ENCODE measurements at places on chromosomes 3 and 15. TPM values are rescaled to one million over a fixed set of nuclear protein-coding genes. Genes with fewer than 3 reads are reported as not detected.
A peak's percentile ranks its signal among the peaks of the same experiment; 100 is the strongest.

Gene PIK3CB
- total RNA-seq = 13.4 TPM

GRCh38 chr15:43260011-43260615, 6.6 kb downstream of the TGM5 start:
- DNase-seq = no peak

GRCh38 chr3:140765246-140765645, 87.4 kb downstream of the TRIM42 start:
- DNase-seq = no peak

Gene ZIC1
- total RNA-seq = not detected

DNA sequence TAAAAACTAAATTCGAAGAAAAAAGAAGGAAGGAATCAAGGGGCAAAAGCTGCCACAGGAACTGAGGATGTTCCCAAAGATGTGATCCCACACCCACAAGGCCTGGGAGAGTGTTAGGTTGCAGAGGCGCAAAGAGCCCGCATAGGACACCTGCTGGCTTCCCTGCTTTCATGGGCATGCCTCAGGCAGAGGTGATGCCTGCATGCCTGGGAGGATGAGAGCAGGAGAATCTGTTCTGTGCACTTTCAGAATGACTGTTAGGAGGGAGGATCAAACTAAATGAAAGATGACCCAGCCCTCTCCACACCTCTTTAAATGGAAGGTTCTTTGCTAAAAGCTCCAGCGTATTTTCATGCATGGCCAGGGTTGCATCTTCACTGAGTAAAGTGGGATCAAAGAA, 162.4 kb downstream of the PLCL2 start:
- DNase-seq = no peak

GRCh38 chr3:141812586-141812985, 49.4 kb downstream of the GRK7 start:
- no peak for DNase-seq

DNA sequence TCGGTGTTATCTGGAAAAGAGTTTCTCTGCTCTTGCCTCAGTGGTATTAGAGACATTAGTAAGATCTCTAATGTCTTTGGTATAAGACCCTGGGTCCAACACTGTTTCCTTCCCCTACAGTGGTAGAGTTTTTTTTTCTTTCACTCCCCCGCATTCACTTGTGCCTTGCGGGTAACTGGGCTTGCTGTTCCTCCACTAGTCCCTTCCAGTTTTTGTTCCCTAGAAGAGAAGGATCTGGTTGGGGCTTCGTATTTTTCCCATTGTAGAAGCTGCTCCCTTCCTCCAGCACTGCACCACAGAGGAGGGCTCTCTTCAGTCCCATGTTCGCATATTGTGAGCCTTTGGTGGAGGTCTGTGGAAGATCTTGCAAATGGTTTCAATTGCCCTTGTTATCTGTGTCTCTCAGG, 13.7 kb downstream of the CTDSPL2 start:
- no peak for DNase-seq

GRCh38 chr3:148092624-148093347, 604.9 kb upstream of the AGTR1 start:
- no peak for DNase-seq

GRCh38 chr3:141011232-141011996, 39.7 kb upstream of the SPSB4 start:
- peak; percentile 97 for DNase-seq

DNA sequence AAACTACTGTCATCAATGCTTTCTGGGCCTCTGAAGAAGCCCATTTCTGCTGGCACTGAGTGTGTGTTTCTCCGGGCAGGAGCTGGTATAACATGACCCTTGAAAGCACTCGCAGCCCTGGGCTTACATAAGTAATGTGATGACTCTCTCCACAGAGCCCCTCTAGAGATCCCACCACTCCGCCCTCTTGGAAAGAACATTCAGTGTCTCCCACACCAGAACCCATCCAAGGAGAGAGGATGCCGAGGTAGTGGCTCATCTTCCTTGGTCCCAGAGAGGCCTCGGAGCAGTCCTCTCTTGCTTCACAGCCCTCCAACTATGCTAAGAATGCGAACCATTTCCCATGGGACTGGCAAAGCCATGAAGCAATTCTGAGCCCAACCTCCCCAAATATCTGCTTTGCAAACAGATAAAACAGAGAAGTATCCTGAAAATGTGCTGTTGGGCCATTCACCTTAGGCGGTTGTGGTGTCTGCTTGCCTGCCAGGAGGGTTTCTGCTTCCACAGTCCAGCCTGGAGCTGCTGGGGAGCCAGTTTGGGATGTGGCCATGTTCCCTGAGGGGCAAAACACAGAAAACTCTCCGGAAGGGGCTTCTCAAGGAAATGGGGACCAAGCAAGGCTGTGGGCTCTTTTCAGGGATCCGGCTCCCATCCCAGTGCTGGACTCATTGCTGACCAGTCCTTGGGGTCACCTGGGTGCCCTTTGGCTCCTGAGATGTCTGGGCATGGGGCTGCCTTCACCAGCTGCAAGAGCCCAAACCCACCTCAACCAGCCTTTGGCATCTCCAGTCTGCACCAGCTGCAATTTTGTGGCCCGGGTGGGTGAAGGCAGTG, 47.3 kb downstream of the AMOTL2 start:
- DNase-seq = no peak

Gene TPM1
- total RNA-seq = 6.0 TPM

Gene USP50
- total RNA-seq = not detected

Gene CRABP1
- total RNA-seq = not detected

GRCh38 chr3:58271901-58272501, 34.0 kb upstream of the RPP14 start:
- DNase-seq = peak; percentile 17

Gene GHSR
- not detected for total RNA-seq

DNA sequence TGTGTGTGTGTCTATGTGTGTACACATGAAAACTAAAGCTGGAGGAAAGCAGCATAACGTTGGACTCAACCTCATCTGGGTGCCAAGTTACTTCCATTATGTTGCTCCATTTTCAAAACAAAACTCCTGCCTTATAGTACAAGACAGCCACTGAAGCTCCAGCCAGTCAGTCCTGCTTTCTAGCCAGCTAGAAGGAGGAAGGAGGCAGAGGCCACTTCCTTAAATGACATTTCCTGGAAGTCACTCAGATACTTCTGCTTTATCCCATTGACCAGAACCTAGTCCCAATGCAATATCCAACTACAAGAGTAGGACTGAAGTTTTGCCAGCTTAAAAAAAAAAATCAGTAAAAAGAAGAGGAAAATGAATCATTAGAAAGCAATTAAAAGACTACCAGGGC, 31.7 kb downstream of the CADPS start:
- DNase-seq = no peak

Gene EOMES
- total RNA-seq = 4.2 TPM

Gene ZBBX
- total RNA-seq = not detected

- DNase-seq = peak; percentile 39
These were observed 17.1 kb downstream of the HEXA start for GRCh38 chr15:72358650-72359171.

Gene GOLGA6L6
- total RNA-seq = not detected
